Stimulated activated CD8-positive, alpha-beta memory T cell treated with anti-CD3 and anti-CD28 coated beads, Interleukin-15, amount 100 ng/mL, for 4 hours (primary cell): ENCODE measurements at places on chromosomes 2 and 18.

- DNase-seq: no peak
Observed at GRCh38 chr2:45833301-45833967, 182.0 kb downstream of the PRKCE start.

GRCh38 chr2:237388036-237388435 is 25.9 kb downstream of the COL6A3 start:
- no peak for DNase-seq

DNA sequence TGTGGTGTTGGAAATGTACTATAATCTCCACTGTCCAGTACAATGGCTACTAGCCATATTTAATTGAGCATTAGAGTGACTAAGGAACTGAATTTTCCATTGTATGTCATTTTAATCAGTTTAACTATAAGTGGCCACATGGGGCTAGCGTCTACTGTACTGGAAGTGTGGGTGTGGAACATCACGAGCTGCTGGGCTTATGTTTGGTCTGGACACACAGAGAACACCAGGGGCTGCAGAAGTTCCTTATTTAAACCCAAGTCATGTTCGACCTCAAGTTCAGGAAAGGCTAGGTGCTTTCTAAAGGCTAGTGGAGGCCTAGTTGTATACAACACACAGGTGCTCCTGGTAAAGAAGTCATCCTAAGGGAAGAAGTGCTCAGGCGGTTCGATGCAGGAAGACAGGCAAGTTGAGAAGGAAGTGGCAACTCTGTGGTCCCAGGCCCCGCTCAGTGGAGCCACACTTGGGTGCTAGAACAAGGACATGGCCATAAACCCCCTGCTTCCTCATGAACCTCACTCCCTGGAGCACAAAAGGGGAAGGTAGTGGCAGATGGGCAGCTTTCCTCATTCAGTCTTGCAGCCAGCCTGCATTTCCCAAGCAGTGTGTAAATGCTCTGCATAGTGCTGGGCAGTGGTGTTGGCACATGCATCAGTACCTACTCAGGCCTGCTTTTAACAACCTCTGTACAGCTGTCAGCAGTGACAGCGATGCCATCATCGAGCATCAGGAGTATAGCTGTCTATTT is 13.3 kb downstream of the LGALSL start:
- no peak for DNase-seq

GRCh38 chr2:207276858-207277257 is 111.1 kb upstream of the KLF7 start:
- no peak for DNase-seq

GRCh38 chr2:206915121-206915520 is 24.2 kb upstream of the CPO start:
- no peak for DNase-seq

GRCh38 chr2:113823716-113824595 is 65.9 kb upstream of the ACTR3 start:
- DNase-seq: no peak

- peak; percentile 21 for DNase-seq
Observed at GRCh38 chr2:102082571-102083392, 59.8 kb upstream of the IL1R1 start.

- no peak for DNase-seq
Observed at GRCh38 chr18:34909637-34910364, 131.4 kb upstream of the MAPRE2 start.

- no peak for DNase-seq
Observed at GRCh38 chr18:3871687-3872086, 421.7 kb downstream of the TGIF1 start.

DNA sequence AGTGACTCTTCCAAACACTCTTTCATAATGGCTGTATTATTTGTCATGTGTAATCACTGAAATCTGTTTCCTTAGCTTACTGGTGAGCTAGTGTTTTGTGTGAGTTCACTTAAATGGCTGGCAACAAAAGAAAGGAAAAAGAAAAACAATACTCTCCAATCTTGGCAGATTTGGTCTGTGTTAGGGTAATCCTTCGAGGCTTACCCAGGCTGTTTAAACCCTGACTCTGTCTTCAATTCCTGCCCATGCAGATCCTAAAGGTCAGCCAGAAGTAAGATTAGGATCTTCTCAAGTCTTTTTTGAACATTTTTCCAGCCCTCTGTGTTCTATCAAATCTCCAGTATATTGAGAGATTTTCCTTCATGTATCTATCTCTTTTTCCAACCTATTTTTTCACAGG is 85.3 kb downstream of the CCDC178 start:
- no peak for DNase-seq

GRCh38 chr2:101803128-101803527 is 105.6 kb downstream of the MAP4K4 start:
- no peak for DNase-seq

- no peak for DNase-seq
Observed at GRCh38 chr2:18244845-18245244, 315.6 kb downstream of the RDH14 start.

GRCh38 chr2:118848381-118849225 is 1.2 kb upstream of the EN1 start:
- no peak for DNase-seq

- no peak for DNase-seq
Observed at GRCh38 chr2:47194410-47194809, 39.3 kb upstream of the STPG4 start.

- DNase-seq: no peak
Observed at GRCh38 chr2:143847257-143847656, 672.7 kb downstream of the ZEB2 start.

DNA sequence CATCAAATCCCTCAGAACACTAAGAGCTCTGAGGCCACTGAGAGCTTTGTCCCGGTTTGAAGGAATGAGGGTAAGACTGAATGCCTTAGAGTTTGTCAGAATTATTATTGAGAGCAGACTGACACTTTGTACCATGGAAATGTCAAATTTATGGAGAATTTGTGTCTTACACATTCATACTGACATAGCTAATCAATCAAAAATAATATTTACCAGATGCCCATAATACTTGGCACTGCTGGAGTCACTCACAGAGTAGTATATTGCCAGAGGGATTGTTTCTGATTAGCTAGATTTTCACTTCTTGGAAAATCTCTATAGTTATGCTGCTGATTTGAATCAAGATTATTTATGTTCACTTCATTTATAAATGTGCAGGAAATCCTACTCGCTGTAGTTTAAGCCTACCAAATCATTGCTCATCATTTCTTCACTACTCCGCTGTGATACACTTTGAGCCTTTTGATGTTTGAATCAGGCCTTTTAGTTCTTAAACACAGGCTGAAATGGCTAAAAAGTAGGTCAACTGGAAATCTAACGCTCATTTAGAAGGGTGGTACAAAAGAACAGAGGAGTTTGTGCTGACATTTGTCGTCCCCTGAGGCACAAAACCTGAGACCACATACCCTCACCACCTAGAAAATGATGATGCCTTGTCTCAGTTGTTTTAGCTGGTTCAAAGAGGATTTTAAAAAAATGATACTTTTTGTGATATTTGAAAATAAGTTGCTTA is 96.1 kb upstream of the CSRNP3 start:
- DNase-seq: no peak

DNA sequence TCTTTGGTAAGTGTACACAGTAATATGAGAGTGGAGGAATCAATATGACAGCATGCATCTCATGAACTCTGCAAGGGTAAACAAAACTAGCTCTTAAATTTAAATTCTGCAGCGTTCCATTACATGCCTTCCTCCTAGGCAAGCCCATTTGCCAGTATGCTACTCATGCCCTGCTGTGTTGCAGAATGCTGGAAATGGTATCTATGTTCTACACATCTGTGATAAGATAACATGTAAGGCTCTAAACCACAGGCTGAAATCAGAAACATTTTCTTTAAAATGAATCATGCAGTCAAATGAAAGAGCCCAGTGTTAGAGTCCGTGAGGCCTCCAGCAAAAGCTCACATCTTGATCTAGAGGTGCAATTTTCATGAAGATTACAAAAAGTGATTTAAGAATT is 112.8 kb upstream of the FN1 start:
- DNase-seq: no peak

- no peak for DNase-seq
Observed at GRCh38 chr2:158772306-158773078, 22.6 kb upstream of the DAPL1 start.

- DNase-seq: no peak
Observed at GRCh38 chr2:182324665-182325064, 102.2 kb downstream of the PDE1A start.
